HS-5 (cell line): ENCODE measurements at places on chromosomes 11 and 22.

DNA sequence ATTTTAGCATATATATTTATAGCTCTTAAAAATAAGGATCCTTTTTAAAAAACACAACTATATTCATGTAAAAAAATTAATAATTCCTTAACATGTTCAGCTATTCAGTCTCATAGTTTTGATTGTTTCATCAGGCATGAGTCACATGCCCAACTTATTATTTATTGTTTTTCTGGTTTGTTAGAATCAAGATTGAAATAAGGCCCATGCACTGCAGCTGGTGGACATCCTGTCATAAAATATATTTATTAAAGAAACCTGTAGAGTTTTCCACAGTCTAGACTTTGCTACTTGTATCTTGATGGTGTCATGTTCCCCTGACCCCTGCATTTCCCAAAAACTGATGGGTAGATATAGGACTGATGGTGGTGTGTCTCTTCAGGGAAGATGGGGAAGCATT lies 77.4 kb downstream of the PARVA start:
- no peak for DNase-seq

- DNase-seq, result no peak
Measured at GRCh38 chr11:3087373-3087772, 30.1 kb upstream of the CARS1 start.

DNA sequence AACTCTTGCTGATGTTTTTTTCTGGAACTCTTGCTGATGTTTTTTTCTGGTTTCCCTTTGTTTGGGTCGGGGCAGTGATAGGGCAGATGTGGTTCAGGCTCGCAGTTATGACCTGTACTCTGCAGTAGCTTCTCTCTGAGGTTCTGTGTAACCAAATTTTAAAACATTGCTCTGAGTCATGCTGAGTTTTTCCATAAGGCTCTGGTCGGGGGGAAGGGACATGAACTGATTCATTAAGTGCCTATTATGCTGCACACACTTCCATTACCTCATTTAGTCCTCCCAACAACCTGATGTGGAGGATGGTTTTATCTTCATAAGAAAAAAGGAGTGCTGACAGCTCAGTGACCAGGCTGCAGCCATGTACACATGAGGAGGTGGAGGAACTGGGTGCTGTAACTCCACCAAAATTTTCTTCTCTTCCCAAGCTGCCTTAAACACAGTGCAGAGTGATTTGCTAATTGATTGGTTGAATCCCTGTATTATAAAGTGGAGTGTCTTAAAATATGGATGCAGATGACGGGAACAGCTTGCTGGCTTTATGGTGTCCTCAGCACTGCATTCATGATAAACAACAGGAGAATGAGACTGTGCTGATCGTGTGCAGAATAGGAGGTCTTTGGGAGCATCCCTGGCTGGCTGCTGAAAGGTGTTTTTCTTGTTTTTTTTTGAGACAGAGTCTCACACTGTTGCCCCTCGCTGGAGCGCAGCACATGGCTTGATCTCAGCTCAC lies 19.1 kb downstream of the TNRC6B start:
- DNase-seq, result peak; percentile 83

DNA sequence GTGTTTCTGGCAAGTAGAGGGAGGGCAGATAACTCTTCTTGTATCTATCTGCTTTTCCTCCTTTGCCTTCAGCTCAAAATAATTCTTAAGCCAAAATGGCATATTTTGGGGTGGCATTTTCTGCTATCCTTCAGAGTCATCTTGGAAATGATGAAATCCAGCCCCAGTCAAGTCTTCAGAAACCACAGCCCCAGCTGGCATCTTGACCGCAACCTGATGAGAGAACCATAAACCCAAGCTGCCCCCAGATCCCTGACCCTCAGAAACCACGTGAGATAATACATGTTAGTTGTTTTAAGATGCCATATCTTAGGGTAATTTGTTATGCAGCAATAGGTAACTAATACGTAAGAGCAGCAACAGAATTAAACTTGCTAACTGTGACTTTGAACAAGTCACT lies 15.1 kb upstream of the PAMR1 start:
- no peak for DNase-seq

DNA sequence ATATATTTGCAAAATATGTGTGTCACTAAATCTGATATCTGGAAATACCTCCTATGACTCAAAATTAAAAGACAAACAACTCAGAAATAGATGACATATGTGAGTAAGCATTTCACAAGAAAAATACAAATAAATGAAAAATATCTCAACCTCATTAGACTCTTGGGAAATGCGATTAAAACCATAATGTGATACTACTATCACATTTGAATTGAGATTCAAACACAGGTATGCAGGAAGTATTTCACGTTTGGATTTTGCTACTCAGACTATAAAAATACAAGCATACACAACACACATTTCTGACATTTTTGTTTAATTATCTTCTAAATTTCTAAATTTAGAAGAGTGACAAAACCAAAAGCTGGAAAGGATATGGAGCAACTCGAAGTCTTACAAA lies 811.9 kb upstream of the LRRC4C start:
- no peak for DNase-seq

GRCh38 chr11:70530010-70530409 lies 131.7 kb downstream of the CTTN start:
- DNase-seq, result no peak

DNA sequence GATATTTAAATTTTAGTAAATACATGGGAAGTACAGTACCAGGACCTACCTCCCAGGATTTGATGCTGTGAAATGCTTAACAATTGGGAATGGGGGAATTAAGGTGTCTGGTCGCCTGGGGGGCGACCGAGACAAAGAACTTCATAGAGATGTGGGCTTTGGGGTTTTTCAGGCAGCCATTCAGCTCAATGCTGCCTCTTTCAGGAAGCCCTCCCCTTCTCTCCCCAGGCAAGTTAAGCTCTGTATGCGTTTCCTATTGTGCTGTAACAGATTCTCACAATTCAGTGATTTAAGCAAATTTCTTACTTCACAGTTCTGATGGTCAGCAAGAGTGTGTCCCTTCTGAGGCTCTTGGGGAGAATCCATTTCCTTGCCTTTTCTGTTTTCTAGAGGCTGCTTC lies 53.8 kb downstream of the KIAA1671 start:
- no peak for DNase-seq

DNA sequence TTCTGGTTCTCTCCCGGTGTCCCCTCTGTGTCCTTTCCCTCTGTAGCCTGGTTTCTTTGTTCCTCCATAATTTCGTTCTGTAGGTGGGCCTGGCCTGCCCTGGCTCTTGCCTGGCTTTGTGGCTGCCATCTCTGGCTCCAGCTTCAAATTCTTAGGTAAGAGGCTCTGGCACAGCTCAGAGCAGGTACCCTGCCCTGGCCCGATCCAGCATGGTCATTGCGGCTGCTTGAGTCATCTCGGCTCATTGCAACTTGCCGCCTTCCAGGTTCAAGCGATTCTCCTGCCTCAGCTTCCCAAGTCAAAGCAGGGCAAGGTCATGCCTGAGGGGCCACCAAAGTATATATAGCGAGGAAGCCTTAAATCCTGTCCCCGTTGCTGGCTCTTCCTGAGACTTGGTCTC lies 76.0 kb downstream of the OSBP2 start:
- no peak for DNase-seq

DNA sequence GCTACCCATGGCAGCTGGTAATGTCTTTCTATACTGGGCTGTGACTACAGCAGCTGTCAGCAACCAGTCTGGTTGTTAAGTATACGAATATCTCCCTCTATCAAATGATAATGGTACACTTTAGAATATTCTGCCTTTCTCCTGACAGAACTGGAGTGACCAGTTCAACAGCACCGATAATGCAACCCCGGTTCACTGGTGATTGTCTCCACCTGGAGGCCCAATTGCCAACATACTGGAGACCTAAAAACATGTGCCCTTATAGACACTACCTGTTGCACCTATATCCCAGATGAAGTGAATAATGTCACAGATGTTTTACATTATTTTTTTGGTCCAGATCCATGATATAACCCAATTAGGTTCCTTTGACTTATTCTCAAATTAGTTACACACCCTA lies 21.1 kb downstream of the OR5P2 start:
- DNase-seq, result no peak

DNA sequence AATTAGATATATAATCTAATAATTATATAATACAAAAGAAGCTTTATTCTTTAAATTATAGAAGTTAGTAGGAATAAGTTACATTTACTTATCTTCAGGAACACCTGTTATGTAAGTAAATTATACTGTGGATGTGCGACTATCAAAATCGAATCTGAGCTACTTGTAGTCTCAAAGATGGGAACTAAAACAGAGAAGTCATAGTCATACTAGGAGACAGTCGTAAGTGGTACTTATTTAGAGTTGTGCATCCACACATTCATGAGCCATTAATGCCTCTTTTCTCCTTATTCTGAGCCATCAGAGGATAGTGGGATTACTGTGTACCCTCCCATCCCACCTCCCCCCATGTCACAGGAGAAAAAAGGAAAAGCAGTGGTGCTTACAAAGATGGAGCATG lies 114.4 kb downstream of the CADM1 start:
- DNase-seq, result no peak
